MV-4-11 (cell line): ENCODE measurements at places on chromosomes 11 and 22.
A peak's percentile ranks its signal among the peaks of the same experiment; 100 is the strongest.

- DNase-seq, result no peak
Observed at GRCh38 chr11:102806296-102806695, 8.3 kb upstream of the MMP1 start.

DNA sequence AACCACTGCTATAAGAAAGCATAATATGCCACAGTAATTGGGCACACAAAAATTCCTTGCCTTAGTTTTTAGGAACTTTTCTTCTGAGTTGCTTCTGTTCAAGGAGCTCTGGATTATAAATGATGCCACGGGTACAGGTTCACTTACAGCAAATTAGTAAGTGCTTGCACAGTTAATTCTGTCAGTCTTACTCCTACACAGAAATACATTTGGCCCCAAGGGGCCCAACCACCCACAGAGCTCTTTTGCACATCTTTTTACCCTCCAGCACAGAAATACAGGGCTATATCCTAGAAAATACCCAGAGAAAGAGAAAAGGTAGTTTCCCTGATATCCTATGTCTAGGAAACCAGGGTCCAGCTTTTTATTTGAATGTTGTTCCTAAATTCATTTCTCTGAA, 86.6 kb upstream of the CHRM4 start:
- DNase-seq, result no peak

- no peak for DNase-seq
Observed at GRCh38 chr11:93480756-93481155, 62.4 kb downstream of the SMCO4 start.

GRCh38 chr11:73003088-73003487, 139.0 kb downstream of the FCHSD2 start:
- DNase-seq, result no peak

DNA sequence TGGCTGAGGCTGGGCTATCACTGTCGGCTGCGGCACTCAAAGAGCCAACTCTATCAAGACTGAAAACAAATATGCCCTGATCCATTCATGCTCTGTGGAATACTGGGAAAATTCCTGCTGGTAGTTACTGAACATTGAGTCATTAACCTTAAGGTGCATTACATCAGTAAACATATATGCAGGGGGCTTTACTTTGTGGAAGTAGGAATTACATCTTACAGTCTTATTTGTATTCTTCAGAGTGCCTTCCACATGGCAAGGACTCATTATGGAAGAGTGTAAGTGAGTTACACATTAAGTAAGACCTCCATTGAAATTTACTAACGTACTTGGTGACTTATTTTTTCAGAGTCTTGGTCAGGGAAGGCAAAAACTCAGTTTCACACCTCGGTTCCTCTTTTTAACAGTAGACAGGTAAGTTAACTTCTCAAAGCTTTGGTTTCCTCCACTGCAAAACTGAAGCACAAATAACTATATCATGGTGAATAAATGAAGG, 4.5 kb downstream of the OR5B21 start:
- peak; percentile 10 for DNase-seq

- DNase-seq, result no peak
Observed at GRCh38 chr22:19988965-19989724, 27.5 kb downstream of the ARVCF start.

GRCh38 chr22:27311698-27312550, 489.6 kb downstream of the MN1 start:
- no peak for DNase-seq

GRCh38 chr11:96113193-96113681, 189.3 kb upstream of the MTMR2 start:
- DNase-seq, result no peak

GRCh38 chr11:3840004-3840869, 522 bp downstream of the RHOG start:
- DNase-seq, result no peak

- DNase-seq, result no peak
Observed at GRCh38 chr11:105274631-105275030, 135.1 kb upstream of the CARD18 start.

- peak; percentile 66 for DNase-seq
Observed at GRCh38 chr11:35304386-35304775, 115.0 kb downstream of the SLC1A2 start.

- DNase-seq, result peak; percentile 52
Observed at GRCh38 chr11:44775366-44775984, 48.7 kb downstream of the TSPAN18 start.

- peak; percentile 51 for DNase-seq
Observed at GRCh38 chr11:45646275-45646927, 19.0 kb downstream of the CHST1 start.

DNA sequence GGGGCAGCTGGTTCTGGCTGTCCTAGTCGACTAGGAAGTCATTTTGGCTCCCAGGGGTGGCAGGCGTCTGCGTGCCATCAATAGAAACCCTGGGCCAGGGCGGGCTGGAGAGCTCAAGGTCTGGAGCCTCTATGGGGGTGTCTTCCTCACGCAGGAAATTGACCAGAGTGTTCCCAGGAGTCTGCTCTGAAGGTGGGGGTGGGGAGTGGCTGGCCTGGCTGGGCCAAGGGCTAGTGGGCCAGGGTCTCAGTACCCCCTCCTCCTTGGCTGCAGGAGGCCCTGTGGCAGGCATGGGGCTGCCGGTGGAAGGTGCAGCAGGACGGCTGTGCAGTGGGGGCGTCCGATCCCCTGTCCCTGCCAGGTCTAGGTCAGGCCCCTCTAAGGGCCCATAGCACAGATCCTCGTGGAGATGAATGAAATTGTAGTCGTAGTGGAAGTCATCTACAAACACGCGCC, 64.6 kb downstream of the ARFGAP3 start:
- no peak for DNase-seq

DNA sequence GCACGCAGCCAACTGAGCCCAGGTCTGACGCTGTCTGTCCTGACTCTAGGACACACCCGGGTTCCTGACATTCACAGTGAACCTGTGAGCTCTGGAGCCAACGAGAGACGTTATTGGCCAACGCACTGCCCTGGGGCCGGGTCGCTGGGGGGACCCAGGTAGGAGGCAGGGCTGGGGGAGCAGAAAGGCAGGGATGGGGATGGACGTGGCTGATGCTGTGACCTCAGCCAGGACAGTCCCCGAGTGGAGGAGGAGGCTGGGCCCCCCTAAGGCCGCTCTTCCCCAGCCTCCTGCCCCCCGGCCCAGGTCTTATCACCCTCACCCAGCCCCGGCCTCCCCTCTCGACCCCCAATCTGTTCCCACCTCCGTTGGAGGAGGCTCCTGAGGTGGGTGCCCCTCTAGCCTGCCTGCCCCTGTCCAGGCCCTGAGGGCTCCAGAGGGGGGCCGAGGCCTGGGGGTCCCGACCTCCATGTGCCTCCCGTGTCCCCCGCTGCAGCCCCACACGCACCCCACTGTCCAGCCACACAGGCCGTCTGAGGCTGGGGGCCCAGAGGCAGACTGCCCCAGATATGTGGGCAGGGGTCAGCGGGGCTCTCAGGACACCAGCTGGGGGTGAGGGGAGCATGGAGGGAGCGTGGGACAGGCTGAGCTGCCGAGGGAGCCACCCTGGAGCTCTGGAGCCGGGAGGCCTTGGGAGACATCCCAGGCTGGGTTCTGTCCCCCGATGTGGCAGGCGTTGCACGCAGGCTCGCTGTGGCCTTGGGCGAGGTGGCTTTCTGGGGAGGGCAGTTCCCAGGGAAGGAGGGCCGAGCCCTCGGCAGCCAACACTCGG, 29.2 kb upstream of the MUC5AC start:
- DNase-seq, result no peak

DNA sequence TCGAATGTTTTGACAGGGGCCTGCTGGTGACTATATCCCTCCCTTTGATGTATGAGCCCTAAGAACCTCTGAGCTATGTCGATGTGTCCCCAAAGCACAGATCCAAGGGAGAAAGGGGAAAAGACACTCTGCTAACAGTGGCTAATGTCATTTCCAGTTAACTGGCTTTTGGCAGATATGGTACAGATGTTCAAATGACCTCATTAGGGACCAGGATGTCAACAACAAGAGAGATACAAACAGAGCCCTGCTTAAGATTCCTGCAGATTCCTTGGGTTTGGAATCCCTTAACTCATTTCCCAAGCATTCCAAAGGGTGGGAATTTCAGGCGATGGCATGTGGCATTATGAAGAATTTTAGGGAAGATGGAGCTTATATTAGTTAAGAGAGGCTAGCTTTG, 517.3 kb downstream of the SOX6 start:
- DNase-seq, result no peak

- peak; percentile 63 for DNase-seq
Observed at GRCh38 chr11:133204158-133204557, 328.1 kb downstream of the OPCML start.

DNA sequence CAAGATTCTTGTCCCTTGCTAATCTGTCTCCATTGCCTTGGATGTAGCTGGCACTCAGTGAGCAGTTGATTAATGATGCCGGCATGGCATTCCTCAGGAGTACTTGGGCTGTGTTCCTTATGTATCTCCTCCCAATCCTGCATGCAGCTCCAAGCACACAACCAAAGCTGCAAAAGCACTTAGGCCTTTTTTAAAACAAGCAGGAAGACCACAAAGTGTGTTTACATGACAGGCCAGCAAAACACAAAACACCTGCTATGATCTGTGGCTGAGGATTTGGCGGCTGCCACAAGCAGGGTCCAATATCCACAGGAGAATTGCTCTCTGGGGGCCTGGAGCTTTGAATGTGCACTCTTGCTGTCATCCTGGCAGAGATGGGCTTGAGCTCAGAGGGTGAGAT, 8.9 kb downstream of the ABTB2 start:
- DNase-seq, result no peak

- peak; percentile 10 for DNase-seq
Observed at GRCh38 chr11:121643479-121644186, 190.9 kb upstream of the SORL1-AS1 start.

GRCh38 chr11:92131289-92131865, 93.2 kb upstream of the FAT3 start:
- no peak for DNase-seq

GRCh38 chr11:69702239-69702691, 1.6 kb downstream of the FGF19 start:
- DNase-seq, result no peak

- no peak for DNase-seq
Observed at GRCh38 chr11:92789761-92790160, 179.7 kb upstream of the MTNR1B start.

- DNase-seq, result no peak
Observed at GRCh38 chr11:83957038-83957900, 671.1 kb upstream of the CCDC90B start.

DNA sequence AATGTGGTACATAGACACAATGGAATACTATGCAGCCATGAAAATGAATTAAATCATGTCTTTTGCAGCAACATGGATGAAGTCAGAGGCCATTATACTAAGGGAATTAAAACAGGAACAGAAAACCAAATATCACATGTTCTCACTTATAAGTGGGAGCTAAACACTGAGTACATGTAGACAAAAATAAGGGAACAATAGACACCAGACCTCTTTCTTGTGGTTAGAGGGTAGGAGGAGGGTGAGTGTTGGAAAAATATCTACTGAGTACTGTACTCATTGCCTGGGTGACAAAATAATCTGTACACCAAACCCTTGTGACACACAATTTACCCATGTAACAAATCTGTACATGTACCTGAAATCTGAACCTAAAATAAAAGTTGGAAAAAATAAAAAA, 59.1 kb upstream of the ANO5 start:
- peak; percentile 43 for DNase-seq

DNA sequence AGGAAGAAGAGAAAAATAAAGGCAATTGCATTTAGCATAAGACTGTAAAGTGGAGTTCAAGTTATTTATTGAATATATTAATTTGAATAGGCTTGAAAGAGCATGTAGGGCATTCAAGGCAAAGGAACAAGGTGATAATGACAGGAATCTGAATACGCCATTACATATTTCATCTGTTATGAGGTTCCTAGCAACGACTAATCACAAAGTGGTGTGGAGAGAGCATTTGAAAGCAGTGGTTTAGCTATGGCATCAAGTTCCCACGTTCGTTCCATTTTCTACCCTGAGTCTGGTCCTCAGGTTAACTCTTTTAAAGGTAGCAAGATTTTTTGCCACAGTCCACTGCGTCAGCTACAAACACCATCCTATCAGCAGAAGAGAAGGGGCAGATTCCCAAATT, 59.4 kb downstream of the CNTN5 start:
- no peak for DNase-seq

DNA sequence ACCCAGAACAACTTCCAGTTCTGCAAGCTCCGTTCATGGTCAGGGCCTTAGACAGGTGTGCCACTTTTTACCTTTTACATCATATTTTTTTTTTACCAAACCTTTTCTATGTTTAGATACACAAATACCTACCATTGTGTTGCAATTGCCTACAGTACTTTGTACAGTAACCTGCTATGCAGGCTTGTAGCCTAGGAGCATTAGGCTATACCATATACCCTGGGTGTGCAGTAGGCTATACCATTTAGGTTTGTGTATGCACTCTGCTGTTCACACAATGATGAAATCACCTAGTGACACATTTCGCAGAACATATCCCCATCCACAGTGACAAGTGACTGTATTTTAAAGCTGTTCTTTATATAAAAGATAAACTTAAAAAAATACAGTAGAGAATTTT, 29.6 kb downstream of the APIP start:
- no peak for DNase-seq

- no peak for DNase-seq
Observed at GRCh38 chr11:81897639-81898038, 836.0 kb downstream of the FAM181B start.

- no peak for DNase-seq
Observed at GRCh38 chr11:117281159-117281558, 10.0 kb upstream of the BACE1-AS start.

- DNase-seq, result no peak
Observed at GRCh38 chr11:13776134-13776815, 107.8 kb downstream of the FAR1 start.

- no peak for DNase-seq
Observed at GRCh38 chr11:130473795-130474377, 25.4 kb downstream of the ADAMTS15 start.

DNA sequence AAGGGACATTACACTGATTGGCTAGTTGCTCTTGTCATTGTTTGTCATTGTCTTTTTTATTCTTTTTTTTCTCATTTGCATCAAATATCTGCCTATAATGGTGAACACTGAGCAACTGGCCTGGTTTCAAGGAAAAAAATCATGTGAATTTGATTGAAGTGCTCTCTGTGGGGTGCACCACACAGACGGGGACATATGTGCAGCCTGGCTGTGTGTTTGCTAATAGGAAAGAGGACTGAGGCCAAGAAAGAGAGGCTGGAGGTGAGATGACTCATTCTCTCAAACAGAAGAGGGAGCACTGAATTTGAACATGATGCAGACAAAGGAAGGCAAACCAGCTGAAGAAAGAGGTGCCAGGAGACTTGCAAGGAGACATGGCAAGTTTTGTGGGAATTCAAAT, 684.9 kb upstream of the CCDC90B start:
- DNase-seq, result no peak

- peak; percentile 38 for DNase-seq
Observed at GRCh38 chr11:72041364-72042063, 38.8 kb downstream of the NUMA1 start.

GRCh38 chr11:133072858-133073582, 459.3 kb downstream of the OPCML start:
- no peak for DNase-seq
